ENCODE measurements at places on chromosomes 5 and 9.

GRCh38 chr5:141669520-141669919 is 12.5 kb downstream of the ARAP3 start:
- DNase-seq: no peak

GRCh38 chr9:127572961-127573721 is 38.9 kb upstream of the STXBP1 start:
- DNase-seq: no peak

DNA sequence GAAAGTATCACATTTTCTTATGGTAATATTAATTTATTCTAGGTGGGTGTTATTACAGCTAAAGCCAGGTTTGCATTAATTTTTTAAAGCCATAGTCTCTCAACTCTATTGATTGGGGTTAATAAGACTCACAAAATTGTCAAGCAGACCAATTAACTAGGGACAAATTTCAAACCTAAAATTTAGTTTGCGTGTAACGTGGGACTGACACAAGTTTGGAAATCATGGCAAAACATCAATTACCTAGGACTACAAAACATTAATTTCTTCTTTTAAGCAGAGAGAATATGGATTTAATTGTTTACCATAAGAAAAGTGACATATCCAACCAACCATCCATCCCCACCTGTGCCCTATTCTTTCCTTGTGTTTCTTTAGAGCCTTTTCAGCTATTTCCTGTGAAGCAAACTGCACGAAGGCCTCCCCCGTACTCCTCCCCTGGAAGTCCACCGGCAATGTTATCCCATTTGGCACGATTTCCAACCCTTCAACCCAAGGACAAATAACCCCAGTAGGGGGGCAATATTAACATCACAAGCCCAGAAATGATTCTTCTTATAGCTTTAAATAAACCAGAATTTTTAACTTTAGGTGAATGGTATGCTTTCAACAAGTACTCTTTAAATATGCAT is 4.4 kb downstream of the HNRNPH1 start:
- DNase-seq: no peak

GRCh38 chr9:14706530-14707140 is 13.4 kb upstream of the ZDHHC21 start:
- DNase-seq: no peak

- DNase-seq: no peak
Observed at GRCh38 chr5:121805911-121806310, 45.8 kb upstream of the FTMT start.

DNA sequence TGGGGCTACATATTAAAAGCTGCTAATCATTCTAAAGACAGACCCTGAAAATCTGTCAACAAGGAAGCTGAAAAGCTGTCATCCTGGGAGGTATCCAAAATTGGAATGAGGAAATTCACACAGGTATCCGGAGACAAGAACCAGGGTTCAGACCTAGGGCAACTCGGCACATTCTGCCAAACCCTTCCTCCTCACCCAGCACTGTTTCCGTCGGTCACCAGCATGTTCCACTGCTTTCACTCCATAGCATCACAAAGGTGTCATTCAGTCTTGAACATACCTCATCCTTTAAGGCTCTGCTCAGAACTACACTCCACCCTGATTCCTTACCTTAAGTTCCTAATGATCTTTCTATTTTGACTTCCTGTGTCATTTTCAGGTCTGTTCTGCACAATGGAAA is 153.1 kb upstream of the RASA1 start:
- DNase-seq: no peak

DNA sequence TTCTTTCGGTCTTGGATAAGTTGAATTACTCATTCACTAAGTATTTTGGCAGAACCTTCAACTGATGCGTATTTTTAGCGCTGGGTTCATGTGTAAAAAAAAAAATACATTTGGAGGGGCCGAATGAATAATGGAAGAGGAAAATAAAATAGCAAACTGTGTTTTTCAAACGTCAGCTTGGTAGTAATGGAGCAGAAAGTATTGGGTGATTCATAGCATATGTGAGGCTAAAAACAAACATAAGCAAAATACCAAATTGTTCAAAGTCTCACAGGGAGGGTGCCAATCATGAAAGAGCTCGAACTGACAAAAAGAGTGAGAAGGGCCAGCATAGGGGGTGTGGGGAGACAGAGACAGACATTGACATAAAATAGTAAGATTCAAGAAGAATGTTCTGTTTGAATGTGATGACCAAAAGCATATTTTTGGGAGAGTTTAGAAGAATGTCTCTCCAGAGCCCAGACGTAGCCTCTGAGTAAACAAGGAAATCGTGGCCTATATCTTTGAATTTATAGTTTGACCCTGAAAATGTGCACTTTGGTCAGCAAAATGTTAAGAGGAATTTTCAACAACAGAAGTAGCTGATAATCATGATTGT is 174.9 kb upstream of the HMHB1 start:
- DNase-seq: no peak

Measured in D341Med (cell line).